D721Med (cell line): ENCODE measurements at places on chromosomes 2 and 18.

GRCh38 chr2:151280271-151280670 lies 9.2 kb downstream of the NMI start:
- no peak for DNase-seq

GRCh38 chr2:199716807-199717586 lies 134.0 kb downstream of the FTCDNL1 start:
- no peak for DNase-seq

DNA sequence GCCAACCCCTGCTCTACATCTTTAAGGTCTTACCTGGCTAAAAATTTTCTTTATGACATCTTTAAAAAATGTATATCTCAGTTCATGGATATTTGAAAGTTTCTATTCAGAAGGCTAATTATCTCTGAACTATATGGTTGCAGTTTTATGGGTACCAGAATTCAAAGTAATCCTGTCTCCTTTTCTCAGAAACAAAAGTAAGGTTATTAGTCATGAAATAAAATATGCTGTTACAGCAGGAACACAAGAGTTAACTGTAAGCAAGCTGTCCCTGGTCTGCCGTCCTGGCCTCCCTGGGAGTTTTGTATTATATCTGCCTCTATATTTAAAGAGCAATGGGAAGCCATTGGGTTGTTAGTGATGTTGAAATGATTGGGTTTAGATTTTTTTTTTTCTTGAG lies 34.0 kb downstream of the SLC4A1AP start:
- no peak for DNase-seq

GRCh38 chr2:238423561-238424312 lies 3.0 kb upstream of the ASB1 start:
- DNase-seq, result no peak

GRCh38 chr18:79662034-79662433 lies 17.6 kb upstream of the CTDP1 start:
- DNase-seq, result no peak

DNA sequence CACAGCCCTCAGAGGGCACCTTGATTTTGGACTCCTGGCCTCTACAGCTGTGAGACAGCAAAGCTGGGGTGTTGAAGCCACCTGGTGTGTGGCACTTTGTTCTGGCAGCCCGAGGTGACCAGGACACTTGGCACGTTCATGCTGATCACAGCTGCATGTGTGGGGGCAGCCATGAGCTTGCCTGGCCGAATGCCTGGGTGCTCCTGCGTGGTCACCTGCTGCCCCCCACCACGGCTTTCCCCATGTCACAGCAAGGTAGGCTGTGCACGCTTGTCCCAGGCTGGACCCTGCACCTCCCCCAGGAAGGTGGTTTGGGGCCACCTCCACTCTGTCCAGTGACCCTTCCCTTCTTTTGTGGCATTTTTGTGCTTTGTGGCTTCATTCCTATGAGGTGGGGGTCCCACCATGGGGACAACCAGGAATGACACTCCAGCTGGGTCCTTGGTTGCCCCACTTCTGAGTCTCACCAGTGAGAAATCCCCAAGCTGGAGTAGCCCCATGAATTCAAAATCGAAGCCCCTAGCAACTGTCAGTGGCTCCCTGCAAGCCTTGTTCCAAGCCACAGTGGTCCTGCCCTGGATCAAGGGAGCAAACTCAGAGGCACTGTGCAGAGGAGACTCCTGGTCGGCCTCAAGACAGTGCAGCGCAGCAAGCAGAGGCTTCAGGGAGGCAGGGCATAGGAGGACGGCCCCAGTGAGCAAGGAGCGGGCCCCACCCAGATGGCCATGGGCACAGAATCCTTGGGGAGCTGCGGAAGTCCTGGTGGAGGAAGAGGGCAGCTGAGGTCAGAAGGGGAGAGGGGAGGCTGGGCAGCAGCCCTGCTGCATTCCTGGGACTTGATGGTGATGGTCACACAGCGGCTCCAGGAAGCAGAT lies 121.4 kb upstream of the HS6ST1 start:
- no peak for DNase-seq

GRCh38 chr18:22935431-22935830 lies 2.3 kb downstream of the RBBP8 start:
- no peak for DNase-seq

GRCh38 chr2:9243357-9243756 lies 36.7 kb downstream of the ASAP2 start:
- no peak for DNase-seq

DNA sequence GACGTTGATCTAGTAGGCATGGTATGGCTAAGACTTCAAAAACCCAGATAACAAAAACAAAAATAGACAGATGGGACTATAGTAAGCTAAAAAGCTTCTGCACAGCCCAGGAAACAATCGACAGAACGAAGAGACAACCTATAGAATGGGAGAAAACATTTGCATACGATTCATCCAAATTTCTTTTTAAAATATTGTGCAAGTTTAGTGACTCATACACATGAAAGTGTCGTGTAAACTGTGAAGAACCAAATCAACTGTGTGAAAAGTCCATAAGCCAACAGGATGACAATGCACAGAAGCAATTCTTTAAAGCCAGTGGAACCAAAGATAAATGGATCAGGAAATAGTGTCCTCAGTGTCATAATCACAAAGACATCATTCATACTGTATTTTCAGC lies 671.1 kb downstream of the RNF144A start:
- DNase-seq, result no peak

- DNase-seq, result no peak
Observed at GRCh38 chr18:22332590-22332989, 85.1 kb downstream of the CTAGE1 start.

DNA sequence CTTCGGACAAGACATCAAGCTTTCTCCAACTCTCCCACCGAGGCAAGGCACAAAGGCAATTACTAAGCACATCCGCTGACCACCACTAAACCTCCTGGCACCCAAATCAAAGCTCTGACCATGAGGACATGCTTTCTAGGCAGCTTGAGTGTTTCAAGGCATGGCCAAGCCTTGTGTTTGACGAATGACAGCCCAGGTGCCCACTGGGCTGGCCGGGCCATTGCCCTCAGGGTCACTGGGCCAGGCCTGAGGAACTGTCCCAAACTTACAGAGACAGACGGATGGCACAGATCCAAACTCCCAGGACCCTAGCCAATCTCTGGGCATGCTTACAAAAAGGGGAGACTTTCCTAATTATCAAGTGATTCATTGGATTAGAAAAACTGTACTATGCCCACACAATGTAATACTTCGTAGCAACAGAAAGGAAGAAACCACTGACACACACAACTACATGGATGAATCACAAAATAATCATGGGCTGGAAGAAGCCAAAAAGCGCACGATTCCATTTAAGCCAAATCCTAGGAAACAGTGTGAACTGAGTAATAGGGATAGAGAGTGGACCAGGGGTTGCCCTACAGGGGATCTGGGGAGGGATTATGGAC lies 20.2 kb downstream of the CRACDL start:
- DNase-seq, result no peak

GRCh38 chr2:120594856-120595685 lies 140.6 kb upstream of the GLI2 start:
- no peak for DNase-seq

GRCh38 chr2:239222706-239223309 lies 178.0 kb downstream of the HDAC4 start:
- no peak for DNase-seq

GRCh38 chr2:223328578-223328977 lies 273.6 kb downstream of the SCG2 start:
- no peak for DNase-seq

GRCh38 chr2:175015340-175015739 lies 10.2 kb upstream of the CHN1 start:
- DNase-seq, result no peak

DNA sequence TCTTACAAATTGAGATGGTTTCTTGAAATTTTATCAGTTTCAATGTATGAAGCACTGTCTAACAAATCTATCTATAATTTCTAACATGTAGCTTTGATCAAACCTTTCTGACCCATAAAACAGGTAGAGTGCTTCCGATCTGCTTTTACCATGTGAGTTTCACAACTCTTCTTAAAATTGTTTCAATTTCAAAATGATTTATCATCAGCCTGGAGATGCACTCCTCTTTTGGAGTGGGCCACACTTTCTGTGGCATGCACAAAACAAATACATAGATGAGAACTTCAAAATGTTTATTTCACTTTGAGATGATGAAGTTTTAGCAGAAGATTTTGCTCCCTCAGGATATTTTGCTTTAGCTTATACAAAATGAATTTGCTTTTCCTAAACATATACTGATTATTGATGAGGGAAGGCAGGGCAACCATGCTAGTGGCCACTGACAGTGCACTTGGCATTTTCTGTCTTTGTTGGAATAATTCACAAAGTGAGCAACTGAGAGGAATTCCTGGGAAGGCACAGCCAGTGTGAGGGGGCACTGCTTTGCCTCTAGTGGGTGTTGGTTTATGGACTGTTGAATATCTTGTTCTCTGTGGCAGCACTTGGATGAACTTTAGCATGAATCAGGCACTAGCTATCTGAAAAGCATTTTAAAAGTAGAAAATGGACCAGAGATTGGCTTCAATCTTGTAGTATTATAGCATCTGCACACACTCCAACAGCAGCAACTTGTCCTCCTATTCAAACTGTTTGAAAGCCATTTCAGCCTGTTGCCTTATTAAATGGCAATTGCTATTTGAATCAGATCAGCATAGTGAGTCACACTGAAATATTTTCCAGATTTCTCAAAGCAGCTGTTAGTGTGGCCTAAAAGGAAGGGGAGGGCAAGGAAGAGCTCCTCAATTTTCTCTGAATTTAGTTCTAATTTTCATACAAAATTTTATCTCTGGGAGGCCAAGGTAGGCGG lies 193.2 kb downstream of the CCDC85A start:
- DNase-seq, result no peak
